ENCODE measurements at places on chromosomes 1 and 21.

DNA sequence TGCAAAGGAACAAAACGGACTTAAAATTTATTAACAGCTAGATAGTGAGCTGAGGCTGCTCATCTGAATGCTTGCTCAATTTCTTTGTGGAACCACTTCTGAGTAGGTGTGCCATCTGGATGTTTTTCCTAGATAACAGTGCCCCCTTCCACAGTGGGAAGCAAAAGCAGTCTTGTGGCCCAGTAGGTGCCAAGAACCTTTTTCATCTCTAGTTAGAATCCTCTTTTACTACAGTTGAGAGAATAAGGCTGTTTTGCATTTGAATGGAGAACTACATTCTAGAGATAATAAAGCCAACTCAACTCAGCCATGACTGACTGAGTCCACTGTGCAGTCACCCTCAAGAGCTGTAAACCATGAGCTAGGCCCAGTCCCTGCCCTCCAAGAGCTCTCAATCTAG lies 13.3 kb downstream of the F3 start:
- no peak for DNase-seq

GRCh38 chr1:165610866-165611265 lies 20.2 kb upstream of the MGST3 start:
- DNase-seq: no peak

DNA sequence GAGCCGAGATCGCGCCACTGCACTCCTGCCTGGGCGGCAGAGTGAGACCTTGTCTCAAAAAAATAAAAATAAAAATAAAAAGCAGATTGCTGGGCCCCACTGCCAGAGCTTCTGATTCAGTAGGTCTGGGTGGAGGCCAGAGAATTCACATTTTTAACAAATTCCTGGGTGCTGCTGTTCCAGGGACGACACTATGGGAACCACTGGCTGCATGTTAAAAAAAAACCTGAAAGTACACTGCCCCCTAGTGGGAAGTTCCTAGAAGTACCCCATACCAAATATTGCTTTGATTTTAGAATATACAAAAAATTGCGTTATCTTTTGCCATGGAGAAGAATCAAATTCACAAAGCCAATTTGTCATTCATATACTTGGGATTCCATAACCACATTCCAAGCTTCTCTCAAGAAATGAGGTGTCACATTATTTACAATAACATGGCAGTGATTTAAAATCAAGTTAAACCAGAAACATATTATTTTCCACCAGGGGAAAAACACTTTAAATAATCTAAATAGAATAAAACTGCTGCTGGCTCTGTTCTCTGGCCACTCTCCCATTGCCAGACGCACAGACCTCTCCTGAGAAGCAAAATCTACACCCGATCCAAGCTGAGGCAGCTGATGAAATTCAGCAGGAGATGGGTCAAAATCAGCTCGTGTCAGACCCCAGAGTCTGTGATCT lies 27.4 kb downstream of the SYF2 start:
- DNase-seq: no peak

- DNase-seq: no peak
Measured at GRCh38 chr21:15797577-15798363, 68.0 kb downstream of the USP25 start.
